Stimulated activated CD8-positive, alpha-beta memory T cell treated with anti-CD3 and anti-CD28 coated beads, Interleukin-4, amount 100 ng/mL, for 1 hour (primary cell): ENCODE measurements at places on chromosomes 11 and 22.

DNA sequence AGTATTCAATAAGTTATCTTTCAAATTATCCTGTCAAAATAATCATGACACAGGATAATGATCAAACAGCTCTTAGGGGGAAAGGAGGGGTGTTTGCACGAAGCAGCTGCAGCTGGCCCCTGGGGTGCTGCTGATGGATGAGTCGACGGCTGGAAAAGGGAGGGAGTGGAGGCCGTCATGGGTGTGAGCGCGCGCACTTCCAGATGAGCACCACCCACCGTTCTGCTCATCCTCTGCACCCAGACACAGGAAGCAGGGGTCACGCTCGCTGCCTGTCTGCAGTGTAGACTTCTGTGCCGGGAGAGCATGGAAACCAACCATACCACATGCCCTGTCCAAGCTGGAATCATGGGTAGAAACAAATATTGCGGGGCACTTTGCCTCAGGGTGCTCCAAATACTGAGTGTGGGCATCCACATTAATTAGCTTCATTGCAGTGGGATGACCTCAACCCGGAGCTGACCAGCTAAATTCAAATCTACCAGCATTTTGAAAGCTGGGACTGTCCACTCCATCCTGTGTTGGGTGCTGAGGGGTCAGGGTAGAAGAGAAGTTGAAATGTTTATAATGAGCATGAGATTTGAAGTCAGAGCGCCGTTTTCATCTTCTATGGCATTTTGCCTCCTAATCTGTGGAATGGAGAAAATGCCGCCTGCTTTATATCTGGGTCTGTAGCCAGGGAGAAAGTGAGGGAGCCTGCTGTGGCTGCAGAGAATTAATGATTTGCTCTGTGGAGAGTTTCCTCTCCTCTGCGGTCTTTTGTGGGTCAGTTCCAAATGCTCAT is 802.4 kb downstream of the TBC1D22A start:
- no peak for DNase-seq

GRCh38 chr11:7512525-7513233 is 1.1 kb upstream of the PPFIBP2 start:
- no peak for DNase-seq

DNA sequence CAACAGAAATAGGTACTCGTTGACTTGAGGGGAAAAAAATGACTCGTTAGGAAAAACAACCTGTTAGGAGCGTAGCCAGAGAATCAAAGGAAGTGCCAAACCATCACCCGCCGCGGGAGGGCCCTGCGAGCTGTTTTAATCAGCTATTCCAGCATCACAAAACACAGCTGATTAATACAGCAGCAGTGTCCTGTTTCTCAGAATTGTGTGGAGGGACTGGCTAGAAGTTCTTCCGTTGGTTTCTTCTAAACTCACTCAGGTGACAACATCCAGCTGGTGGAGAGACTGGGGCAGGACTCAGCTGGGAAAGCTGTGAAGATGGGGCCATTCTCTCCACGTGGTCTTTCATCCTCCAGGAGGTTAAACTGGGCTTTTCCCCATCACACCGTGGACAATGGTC is 28.0 kb downstream of the HSPA8 start:
- DNase-seq: no peak

- DNase-seq: no peak
Observed at GRCh38 chr11:32659672-32660071, 76.0 kb downstream of the EIF3M start.

DNA sequence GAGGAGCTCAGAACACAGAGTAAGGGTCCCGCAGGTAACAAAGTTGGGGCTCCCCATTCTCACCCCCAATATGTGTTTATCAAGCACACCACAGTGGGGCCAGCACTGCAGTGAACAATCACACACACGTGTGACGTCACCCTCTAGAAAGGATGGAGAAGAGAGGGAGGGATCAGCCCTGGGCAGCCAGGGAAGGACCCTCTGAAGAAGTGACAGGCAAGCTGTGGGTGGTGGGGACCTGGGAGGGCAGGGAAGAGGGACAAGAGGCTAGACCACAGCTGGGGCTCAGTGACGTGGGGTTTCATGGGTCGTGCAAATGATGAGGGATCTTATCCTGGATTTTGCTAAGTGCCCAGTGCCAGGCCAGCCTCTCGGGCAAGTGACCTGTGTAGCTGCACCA is 28.7 kb upstream of the MYEOV start:
- DNase-seq: no peak

DNA sequence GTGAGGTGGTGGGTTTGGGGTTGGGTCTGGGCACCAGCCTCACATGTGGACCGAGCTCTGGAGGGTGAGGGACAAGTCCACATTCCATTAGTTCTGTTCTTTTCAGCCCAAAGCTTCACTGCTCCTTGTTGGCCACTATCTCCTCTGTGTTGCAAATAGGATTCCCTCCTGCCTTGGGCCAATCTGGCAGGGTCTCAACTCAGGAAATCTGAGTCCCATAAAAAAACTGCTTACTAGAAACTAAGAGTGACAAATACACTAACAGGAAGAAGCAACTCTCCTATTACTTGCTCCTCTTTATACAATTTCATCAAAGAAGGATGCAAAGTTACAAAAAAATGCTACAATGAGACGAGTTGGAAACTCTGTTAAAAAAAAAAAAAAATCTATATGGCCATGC is 66.2 kb upstream of the CSNK1E start:
- no peak for DNase-seq

- DNase-seq: no peak
Observed at GRCh38 chr11:95092549-95093324, 3.1 kb downstream of the ENDOD1 start.
